Hematopoietic multipotent progenitor cell (in vitro differentiated cells): ENCODE measurements at places on chromosomes 2 and 18.

DNA sequence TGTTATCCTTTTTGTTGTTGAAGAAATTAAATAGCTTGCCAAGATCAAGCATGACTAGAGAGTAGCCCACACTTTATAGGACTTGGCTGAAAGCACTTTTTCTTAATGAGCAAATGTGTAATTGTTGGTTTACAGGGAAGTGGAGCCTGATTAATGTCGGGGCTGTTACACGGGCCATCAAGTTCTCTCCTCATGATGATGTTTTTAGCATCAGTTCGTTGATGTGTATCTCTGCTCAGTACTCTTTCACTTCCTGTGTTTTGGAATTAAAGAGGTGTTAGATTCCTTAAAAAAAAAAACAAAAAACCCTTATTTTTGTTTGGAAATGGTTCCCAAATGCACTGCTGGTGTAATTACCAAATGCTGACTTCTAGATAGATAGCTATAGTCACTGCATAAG, 114.2 kb downstream of the PTPRM start:
- DNase-seq = no peak

GRCh38 chr2:12948231-12948960, 231.7 kb downstream of the TRIB2 start:
- DNase-seq = no peak

DNA sequence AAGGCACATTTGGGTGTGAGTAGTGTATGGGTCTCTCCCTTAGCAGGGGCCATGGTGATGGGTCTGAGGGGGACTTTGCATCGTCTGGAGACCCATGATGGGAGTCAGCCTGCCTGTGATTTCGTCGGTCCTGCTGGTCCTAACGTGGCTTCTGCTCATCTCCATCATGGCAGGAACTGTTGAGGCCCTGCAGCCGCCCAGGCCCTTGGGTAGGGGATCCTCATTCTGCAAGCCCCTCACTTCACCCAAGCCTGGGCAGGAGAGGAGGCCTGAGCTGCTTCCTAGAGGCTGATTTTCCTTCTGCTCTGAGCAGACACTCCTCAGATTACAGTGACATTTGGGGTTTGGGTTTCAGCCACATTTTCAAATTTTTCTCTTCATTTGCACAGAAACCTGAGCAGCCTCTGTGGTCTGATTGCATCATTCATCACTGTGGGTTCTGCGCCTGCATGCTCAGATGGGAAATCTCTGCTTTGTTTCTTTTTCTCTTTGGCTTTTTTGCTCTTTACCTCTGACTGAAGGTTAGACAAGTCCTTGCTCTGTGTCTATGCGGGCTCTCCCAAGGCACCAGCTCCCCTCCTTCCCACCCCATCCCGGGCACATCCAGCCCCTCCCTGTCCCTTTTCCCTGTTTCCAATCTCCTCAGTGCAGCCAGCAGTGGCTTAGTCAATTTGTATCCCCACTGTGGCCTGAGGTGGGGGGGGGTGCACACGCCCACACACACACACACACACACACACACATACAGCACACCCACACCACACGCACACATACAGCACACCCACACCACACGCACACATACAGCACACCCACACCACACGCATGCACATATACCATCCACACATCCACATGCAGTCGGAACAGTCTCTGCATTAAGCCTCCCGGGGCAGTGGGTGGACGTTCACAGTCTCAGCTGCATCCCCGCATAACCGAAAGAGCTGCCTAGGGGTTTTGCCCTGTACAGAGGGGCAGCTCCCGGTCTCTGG, 305.4 kb upstream of the HS6ST1 start:
- DNase-seq = peak; percentile 73

- DNase-seq = no peak
Observed at GRCh38 chr18:52475325-52475724, 135.3 kb downstream of the DCC start.

DNA sequence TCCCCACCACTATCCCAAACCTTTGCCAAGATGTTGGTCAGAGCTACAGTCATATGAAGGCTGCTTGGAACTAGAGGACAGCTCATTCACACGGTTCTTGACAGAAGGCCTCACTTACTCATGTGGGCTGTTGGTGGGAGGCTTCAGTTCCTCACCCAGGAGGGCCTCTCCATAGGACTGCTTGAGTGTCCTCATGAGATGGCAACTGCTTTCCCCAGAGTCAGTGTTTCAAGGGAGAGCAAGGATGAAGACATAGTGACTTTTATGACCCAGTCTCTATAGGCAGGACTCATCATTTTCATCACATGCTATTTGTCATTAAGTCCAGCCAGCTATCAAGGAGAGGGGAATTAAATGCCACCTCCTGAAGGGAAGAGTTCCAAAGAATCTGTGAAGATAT, 33.4 kb upstream of the OLA1 start:
- DNase-seq = no peak

- no peak for DNase-seq
Observed at GRCh38 chr2:196747400-196747799, 52.1 kb downstream of the GTF3C3 start.

- DNase-seq = no peak
Observed at GRCh38 chr2:137928547-137929518, 35.4 kb upstream of the HNMT start.

DNA sequence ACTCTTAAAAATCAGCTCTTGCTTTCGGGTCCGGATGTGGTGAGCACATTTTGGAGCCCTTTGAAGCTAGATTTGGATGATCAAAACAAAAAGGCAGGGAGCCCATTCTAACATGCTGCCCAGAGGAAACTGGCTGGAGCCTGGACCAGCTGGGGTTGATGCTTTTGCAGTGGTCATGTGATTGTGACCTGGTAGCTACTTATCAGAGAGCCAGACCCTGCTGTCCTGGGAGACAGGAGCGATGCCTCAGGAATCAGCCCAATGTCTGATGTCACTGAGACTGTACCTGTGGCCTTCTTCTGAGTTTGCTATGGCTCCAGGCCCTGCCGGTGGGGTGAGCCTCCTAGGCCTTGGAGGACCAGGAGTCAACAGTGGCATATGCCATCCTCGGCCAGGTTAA, 18.7 kb upstream of the SCLY start:
- DNase-seq = no peak

DNA sequence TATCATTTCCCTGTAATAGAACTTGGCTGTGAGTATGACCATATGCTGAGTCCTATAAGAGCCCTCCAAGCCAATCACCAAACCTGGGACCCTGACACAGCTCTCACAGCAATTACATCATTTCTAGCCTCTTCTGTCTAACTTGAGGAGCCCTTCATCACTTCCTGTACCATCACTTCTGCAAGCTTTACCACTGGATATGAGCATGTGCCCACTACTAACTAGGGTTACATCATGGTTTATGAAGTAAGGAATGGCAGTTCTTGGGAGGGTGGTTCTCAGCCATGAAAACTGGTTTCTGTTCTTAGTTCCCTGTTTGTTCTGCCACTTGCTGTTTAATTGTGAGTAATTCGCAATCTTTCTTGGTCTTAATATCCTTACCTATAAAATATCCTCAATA, 31.0 kb upstream of the EPB41L3 start:
- DNase-seq = no peak

DNA sequence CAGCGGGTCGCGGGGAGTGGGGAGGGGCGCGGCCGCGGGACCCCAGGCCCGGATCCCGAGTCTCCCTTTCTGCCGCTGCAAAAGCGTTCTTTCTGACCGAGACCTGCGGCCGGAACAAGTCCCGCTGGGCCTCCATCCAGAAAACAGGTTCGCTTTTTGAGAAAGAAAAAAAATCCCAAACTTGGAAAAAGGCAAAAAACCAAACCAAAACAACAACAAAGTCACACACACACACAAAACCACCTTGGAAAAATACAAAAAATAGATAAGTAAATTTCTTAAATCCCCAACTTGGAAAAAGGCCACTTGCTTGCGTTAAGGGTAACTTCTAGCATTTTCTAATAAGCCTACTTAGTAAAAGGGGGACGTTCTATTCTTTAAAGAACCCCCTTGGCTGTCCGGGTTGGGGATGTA, 250 bp upstream of the CHST10 start:
- DNase-seq = no peak

GRCh38 chr2:143440411-143441012, 311.3 kb downstream of the ARHGAP15 start:
- no peak for DNase-seq

GRCh38 chr2:110149330-110150220, 34.0 kb upstream of the MALL start:
- DNase-seq = peak; percentile 4

DNA sequence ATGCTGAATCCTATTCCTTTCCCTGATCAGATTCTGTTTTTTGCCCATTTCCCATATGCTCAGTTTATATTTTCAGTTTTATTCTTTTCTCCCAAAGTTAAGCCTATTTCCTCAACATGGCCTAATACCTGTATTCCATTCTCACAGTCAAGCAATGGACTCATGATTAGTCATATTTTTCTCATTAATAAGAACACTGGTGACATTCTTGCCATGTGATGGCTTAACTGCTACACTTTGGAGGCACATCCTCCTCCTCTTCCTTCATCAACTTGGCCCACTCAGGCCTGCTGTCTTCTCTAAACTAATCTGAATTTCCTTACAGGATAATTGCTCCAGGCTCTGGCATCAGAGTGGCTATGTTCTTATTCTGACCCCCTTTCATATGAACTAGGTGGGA, 679.2 kb downstream of the NYAP2 start:
- DNase-seq = no peak

- no peak for DNase-seq
Observed at GRCh38 chr18:64528646-64529045, 379.8 kb upstream of the LINC00305 start.

DNA sequence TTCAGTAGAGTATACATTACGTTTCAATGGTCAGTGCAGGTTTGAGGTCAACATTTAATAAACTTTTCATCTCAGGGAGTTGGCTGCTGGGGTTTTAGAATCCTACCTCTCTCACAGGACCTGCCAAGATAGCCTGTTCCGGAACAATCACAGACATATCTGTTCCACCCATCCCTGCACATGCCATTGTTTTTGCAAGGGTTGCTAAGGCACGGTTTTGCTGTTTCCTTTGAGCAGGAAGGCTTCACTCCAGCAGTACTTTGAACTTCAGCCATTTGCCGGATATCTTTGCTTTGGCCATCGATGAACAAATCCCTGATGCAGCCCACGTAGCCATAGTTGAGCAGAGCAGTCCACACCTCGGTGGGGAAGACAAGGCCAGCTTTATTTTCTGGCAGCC, 493.8 kb downstream of the NRXN1 start:
- DNase-seq = no peak

- no peak for DNase-seq
Observed at GRCh38 chr2:3405307-3405706, 25.8 kb downstream of the TRAPPC12 start.

DNA sequence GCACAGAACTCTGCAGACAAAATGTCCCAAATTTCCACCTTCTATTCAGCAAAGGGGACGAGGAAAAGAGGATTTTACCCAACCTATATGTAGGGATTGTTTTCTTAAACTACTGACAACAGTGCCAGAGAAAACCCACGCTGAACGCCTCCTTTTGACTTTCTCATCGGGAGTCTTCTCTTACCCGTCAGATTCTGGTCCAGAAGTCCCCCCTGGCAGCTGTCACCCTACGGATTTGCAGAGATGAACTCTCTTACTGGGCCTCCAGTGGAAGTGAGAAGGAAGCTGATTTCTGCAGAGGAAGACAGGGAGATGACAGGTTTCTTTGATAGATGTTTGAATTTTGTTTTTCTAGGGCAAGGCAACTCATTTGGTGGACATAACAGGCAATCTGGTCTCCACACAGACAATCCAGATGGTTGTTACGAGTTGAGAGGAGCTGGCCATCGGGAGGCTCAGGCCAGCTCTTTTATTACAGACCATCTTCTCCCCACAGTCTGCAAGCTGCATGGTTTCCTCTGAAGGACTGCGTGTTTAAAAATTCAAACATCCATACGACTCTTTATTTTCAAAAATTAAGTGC, 804.3 kb downstream of the RNF144A start:
- DNase-seq = no peak

- DNase-seq = no peak
Observed at GRCh38 chr2:67446491-67446911, 49.4 kb downstream of the ETAA1 start.

DNA sequence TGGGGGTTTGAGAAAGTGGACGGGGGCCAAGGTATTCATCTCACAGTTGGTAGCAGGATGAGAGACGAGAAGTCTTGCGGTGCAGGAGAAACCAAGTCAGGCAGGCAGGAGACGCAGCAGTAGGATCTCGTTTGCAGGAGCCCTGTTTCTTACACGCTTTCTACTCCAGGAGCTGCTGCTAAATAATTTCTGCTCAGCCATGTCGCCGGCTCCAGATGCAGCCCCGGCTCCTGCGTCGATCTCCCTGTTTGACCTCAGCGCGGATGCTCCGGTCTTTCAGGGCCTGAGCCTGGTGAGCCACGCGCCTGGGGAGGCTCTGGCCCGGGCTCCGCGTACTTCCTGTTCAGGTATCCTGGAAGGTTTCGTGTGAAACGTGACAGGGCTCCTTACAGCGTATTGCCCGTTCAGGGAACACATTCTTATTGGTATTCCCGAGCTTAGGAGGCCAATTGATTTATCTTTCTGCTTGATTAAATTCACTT, 494 bp downstream of the ANKZF1 start:
- peak; percentile 32 for DNase-seq

DNA sequence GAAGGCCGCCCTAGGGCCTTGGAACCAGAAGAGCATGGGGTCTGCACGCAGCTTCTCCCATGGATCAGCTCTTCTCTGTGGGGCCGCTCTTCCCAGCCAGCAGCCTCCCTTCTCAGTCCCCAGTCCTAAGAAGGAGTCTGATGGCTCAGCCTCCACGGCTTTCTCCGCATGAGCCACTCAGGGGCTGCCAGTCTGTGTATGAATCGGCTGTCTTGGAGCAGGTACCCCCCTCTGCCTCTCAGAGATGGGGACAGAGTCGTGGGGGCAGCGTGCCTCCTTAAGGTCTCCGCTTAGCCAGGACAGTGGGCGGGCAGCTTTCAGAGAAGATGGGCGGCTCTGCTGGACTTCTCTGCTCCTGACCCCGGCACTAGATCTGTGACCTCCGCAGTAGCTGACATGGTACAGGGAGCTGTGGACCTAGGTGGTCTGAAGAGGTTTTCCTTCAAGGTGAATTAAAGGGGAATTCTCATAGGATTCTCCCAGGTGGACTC, 21.6 kb downstream of the INPP5D start:
- DNase-seq = no peak

GRCh38 chr2:45788401-45788800, 136.9 kb downstream of the PRKCE start:
- DNase-seq = no peak

DNA sequence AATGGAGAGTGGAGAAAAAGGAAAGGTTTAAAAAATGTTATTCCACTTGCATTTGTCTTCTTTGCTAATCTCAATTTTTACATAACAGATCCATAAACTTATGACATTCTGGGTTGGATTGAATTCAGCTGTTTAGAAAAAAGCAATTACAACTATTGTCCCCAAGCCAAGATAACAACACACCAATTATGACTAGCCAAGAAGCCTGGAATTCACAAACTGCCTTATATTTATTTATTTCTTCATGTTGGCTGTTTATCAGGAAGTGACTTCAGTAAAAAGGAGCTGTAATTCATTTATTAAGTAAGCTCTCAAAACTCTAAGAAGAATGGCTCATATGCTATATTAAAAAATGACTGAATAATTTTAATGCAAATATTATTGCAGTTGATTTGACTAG, 137.4 kb downstream of the CALCRL start:
- no peak for DNase-seq

GRCh38 chr2:181683518-181684453, 3.5 kb upstream of the NEUROD1 start:
- DNase-seq = no peak
